Activated CD4-positive, alpha-beta T cell treated with anti-CD3 and anti-CD28 coated beads for 36 hours (primary cell): ENCODE measurements at places on chromosomes 7 and 10.

GRCh38 chr7:23184709-23185359 lies 3.0 kb downstream of the NUP42 start:
- peak; percentile 27 for DNase-seq

GRCh38 chr7:50807026-50807730 lies 24.5 kb upstream of the GRB10 start:
- DNase-seq = no peak

DNA sequence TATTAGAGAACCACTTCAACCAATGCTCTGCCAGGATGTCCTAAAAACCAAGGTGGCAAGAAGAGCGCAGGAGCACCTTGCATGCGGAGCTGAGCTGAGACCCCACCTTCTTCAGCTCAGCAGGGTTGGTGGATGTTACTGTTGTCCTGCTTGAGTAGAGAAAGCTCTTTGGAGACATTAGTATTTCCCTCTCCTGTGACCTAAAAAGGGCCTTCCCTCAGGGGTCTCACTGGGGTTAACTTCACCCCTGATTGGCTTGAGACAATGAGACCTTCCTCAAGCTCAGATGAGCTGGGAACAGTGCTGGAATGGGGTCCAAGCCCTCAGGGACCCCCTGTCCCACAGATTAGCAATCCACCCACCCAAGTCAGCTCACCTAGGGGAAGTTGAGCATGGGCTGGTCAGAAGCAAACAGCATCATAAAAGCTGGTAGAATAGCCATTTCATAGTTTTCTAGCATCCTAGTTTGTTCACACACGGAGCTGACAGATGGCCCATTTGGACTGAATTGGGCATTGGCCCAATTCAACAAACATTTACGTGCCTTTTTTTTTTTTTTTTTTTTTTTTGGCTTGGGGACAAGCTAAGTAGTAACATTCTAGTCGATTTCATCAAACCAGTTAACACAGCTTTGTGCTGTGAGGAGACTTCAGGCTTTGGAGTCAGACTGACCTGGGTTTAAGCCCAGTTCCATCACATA lies 100.6 kb upstream of the HABP2 start:
- no peak for DNase-seq

- DNase-seq = no peak
Observed at GRCh38 chr10:12390733-12391132, 41.4 kb downstream of the CAMK1D start.

DNA sequence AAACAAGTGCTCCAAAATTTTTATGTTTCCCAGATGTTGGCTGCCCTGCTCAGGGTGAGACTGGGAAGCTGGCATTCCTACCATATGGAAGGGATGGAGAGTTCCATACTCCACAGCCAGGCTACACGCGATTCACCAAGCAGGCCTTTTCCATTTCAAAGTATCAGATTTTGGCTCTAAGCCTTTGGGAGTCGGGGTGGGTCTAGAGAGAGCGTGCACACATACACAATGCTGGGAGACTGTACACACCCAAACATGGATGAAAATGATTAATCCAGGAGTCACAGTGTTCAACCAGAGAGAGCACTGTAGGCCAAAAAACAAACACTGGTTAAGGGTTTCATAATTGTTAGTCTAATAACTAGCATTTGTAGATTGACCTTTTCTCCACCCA lies 295.0 kb downstream of the BICC1 start:
- DNase-seq = no peak

DNA sequence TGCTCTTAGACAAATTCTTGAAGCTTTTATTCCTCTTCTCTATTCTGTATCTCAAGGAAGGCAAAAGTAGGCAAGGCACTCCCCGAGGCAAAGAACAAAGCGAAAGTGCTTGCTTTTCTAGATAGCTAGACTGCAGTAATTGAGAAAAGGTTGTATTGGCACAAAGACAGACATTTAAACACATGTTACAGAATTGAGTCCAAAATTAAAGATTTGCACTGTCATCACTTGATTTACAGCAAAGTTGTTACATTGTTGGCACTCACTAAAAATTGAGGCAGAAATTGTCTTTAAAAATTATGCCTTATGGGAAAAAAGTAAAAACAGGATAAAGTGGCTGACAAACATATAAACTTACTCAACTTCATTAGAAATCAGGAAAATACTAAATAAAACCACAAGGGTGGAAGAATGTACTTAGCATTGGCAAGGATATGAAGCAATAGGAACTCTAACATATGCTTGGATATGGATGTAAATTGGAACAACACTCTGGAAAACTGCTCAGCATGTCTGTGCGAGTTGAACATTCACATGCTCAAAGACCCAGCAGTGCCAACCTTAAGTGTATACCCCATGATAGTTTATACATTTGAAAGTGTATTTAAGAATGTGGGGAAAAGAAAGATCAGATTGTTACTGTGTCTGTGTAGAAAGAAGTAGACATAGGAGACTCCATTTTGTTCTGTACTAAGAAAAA lies 491.3 kb downstream of the GLRX3 start:
- DNase-seq = no peak

- DNase-seq = no peak
Observed at GRCh38 chr10:103637011-103637410, 143.5 kb downstream of the NEURL1 start.

- DNase-seq = no peak
Observed at GRCh38 chr7:730501-731439, 3.7 kb upstream of the PRKAR1B start.

DNA sequence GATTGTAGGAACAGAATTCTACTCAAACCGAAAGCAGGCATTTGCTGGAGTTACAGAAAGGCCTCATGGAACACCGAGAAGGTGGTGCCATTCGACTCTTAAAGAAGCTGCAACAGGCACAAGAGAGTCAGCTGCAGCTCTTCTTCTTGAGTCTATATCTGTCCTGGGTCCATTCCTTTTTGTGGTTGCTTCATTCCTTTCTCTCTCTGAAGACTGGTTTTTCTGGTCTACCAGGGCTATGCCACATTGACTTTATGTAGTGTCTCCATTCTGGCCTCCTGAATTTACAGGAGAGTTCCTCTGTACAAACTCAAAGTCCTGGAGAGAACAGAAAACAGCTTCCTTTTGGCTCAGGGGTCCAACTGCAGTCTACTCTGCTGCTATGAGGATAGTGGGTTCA lies 132.8 kb downstream of the CFTR start:
- DNase-seq = no peak

GRCh38 chr7:7569081-7569527 lies 2.4 kb downstream of the MIOS start:
- no peak for DNase-seq

GRCh38 chr10:36265741-36266140 lies 623.6 kb upstream of the FZD8 start:
- DNase-seq = no peak

GRCh38 chr10:43689007-43689491 lies 40.4 kb upstream of the ZNF32 start:
- no peak for DNase-seq

- DNase-seq = peak; percentile 91
Observed at GRCh38 chr10:15209827-15210509, 41.5 kb upstream of the NMT2 start.

- peak; percentile 33 for DNase-seq
Observed at GRCh38 chr7:108463613-108464012, 7.4 kb upstream of the NRCAM start.

GRCh38 chr10:93028883-93029282 lies 31.7 kb upstream of the CYP26C1 start:
- no peak for DNase-seq

DNA sequence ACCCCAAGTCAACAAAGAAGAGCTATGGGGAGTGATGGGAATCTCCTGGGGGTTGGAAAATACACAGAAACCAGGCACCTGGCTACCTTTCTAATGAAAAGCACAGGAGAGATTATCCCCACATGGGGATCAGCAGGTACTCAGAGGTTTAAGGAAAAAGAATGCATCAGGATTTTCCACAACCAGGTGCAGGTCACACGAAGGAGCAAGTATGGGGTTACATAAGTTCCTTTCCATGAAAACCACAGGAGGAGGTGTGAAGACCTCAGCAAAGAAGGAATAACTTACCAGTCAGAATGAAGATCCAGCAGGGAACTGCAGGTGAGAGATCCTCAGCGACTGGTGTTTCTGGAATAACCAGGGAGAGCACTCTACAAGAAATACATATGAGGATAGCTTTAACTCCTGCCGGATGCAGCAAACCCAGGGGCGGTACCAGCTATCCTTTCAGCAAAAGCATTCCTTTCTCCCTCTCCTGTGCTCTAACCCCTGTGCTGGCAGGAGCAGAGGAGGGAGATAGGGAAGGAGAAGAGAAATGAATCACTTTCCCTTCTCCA lies 116.7 kb upstream of the TMEM106B start:
- no peak for DNase-seq

- DNase-seq = no peak
Observed at GRCh38 chr10:97687785-97688781, 1.0 kb upstream of the AVPI1 start.

DNA sequence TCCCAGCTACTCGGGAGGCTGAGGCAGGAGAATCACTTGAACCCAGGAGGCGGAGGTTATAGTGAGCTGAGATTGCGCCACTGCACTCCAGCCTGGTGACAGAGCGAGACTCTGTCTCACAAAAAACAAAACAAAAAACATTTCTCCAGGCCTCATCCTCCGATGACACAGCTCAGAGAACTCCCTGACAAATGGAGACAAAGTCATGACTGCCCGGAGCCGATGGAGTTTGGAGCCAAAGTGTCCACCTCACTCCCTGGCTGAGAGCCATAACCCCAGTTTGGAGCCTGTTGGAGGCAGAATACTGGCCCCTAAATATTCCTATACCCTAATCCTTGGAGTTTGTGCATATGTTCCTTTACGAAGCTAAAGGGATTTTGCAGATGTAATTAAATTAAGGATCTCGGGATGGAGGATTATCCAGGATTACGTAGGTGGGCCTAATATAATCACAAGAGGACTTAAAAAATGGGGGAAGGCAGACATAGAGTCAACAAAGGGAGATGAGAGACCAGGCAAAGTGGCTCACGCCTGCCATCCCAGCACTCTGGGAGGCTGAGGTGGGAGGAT lies 22.7 kb downstream of the SSC4D start:
- DNase-seq = no peak

DNA sequence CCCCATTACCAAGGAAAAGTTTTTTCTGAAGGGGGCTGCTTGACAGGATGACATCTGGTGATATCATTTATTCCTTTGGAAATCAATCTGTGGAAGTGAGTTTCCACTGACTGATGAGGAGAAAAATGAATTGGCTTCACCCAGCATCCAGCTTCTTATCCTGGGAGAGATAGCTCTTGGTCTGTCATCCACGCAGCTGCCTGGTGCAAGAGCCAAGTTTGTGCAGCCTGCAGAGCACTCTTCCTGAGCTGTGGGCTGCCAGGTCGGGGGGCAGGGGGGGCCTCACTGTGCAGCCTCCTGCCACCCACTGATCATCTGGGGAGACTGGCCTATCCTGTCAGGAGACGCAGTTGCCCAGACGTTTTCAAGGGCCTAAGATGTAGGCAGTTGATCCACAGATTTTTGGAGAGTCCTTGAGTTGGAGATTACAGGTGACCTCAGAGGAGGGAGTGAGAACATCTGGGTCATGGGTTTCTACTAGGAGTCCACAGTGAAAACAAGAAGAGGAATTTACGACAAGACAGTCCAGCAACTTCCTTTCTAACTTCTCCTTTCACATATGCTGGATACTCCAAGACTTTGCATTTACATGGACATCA lies 75.4 kb downstream of the EGFR start:
- no peak for DNase-seq

- no peak for DNase-seq
Observed at GRCh38 chr10:122475100-122475499, 13.7 kb downstream of the HTRA1 start.

- DNase-seq = no peak
Observed at GRCh38 chr7:94514140-94514889, 4.7 kb downstream of the CASD1 start.

DNA sequence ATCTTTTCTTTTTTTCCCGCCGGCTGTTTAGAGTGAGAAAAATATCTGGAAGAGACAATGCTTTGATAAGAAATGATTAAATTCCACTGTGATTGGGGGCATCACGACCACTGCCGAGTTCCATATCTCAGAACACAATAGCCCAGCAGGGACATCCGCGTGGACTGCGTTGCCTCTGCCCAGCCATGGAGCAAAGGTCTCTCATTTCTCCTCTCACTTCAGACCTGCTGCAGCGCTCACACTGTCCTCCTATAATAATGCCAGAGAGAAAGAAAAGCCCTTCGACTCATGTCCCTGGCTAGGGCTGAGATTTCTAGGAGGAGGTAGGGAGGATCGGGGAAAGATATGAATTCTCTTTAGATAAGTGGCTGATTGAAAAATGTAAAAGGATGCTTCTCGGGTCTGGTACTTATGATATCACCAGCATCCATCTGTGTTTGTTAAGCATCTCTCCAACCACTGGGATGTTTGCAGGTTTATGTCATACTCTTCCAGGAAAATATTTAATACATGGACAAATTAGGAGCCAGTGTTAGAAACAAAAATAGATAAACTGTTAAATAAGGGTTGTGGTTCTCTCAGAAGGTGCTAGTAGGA lies 472.9 kb upstream of the AKR1E2 start:
- no peak for DNase-seq

DNA sequence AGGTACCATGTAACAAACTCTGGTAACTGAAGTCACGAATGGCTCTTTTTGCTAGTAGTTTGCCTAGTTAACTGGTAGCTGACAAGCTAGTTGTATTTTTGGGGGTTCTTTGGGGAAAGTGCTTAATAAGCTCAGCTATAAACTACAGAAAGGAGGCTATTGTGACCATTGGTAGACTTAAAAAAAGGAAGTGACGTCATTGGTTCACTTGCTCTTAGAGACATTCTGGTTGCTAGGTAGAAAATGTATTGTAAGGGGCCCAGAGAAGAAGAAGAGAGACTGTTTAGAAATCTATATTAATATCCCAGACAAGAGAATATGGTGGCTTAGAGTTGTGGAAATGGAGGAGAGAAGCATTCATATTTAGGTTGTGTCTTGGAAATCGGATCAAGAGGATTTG lies 103.0 kb downstream of the NXPH1 start:
- no peak for DNase-seq

DNA sequence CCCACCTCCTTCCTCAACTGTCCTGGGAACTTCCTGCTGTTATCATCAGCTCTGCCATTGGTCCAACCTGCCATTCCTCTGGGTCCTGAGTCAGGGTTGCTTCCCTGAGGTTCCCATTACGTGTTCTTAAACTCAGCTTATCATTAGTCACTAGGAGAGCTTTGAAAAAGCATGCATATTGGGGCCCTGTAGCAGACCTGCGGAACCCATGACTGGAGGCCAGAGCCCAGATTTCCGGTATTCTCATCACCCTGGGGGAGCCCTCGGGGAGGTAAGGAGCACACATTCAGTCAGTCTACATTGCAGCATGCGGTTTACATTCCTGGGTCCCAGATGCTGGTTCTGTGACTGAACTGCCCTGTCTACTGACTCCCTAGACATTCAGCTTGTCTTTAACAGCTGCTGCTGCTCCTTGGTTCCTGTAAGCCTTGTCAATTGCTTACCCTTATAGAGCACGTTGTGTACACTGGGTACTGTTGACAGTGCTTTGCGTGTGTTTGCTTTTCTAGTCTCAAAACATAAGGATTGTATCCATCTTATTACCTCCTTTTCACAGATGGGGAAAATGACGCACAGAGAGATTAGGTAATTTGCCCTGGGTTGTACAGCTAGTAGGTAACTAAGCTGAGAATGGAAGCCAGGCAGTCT lies 12.8 kb downstream of the CDHR3 start:
- no peak for DNase-seq
